ENCODE measurements at places on chromosomes 5 and 9. TPM values are rescaled to one million over a fixed set of nuclear protein-coding genes. Genes with fewer than 3 reads are reported as not detected.

Gene PCDHB13
- 2.6 TPM for total RNA-seq

Gene ARL14EPL
- total RNA-seq = not detected

Gene NKD2
- total RNA-seq = 2.4 TPM

Gene TAF11L5
- total RNA-seq = not detected

Gene DDX46
- 23.9 TPM for total RNA-seq

Gene RETREG1
- total RNA-seq = 15.4 TPM

Gene BTNL3
- total RNA-seq = not detected

Gene CCNJL
- total RNA-seq = 0.12 TPM

Gene C9orf153
- total RNA-seq = not detected

Gene SPATA31C1
- not detected for total RNA-seq

Gene FUBP3
- 20.2 TPM for total RNA-seq

Gene TBC1D2
- total RNA-seq = 5.2 TPM

Gene ROPN1L
- total RNA-seq = 1.0 TPM

Gene TRIP13
- total RNA-seq = 0.90 TPM

Gene QRFP
- not detected for total RNA-seq

Gene DMRT3
- not detected for total RNA-seq

Gene DNM1
- total RNA-seq = 8.7 TPM

Gene C8G
- total RNA-seq = 0.87 TPM

Gene PHF24
- total RNA-seq = 0.19 TPM

Gene PCDHB3
- total RNA-seq = 1.1 TPM

Gene ANKRD34B
- total RNA-seq = not detected

Gene LCP2
- 11.2 TPM for total RNA-seq

Gene SLC6A19
- 0.22 TPM for total RNA-seq

Gene FAM153A
- 4.7 TPM for total RNA-seq

Gene AQP3
- total RNA-seq = 26.0 TPM

Gene SH3GL2
- 0.47 TPM for total RNA-seq

Gene CSF2
- not detected for total RNA-seq

Gene NDST1
- total RNA-seq = 42.0 TPM

Gene ANGPTL2
- 2.2 TPM for total RNA-seq

Gene BASP1
- 0.47 TPM for total RNA-seq

Gene CCDC187
- total RNA-seq = 0.46 TPM

Gene GABRA6
- not detected for total RNA-seq

Gene STING1
- 3.6 TPM for total RNA-seq

Gene IFNA13
- total RNA-seq = not detected

Gene SREK1IP1
- total RNA-seq = 10.5 TPM

Gene SHOC1
- 0.09 TPM for total RNA-seq

Gene MCTP1
- 2.0 TPM for total RNA-seq

Gene CFAP77
- not detected for total RNA-seq

Gene ADAMTS12
- 1.8 TPM for total RNA-seq

Gene C1QTNF2
- 0.41 TPM for total RNA-seq

Gene MARCOL
- total RNA-seq = not detected

Gene SLC6A7
- total RNA-seq = not detected

Gene SLC38A9
- total RNA-seq = 27.1 TPM

Gene SPATA6L
- 12.5 TPM for total RNA-seq

Gene PCDHGA10
- 1.2 TPM for total RNA-seq

Gene FOXD4L4
- total RNA-seq = 0.13 TPM

Gene CATSPER3
- 0.57 TPM for total RNA-seq

Gene CCDC152
- 0.43 TPM for total RNA-seq

Gene ST6GALNAC6
- 27.2 TPM for total RNA-seq

Gene BAAT
- 13.9 TPM for total RNA-seq

Gene OTP
- not detected for total RNA-seq

Gene S1PR3
- 3.7 TPM for total RNA-seq

Gene MAP3K1
- total RNA-seq = 11.6 TPM

Gene GABRP
- 0.37 TPM for total RNA-seq

Gene PTPN3
- total RNA-seq = 14.1 TPM

Gene FBP1
- 25.3 TPM for total RNA-seq

Gene ACSL6
- 1.3 TPM for total RNA-seq
